ENCODE measurements at places on chromosomes 5 and 9.

DNA sequence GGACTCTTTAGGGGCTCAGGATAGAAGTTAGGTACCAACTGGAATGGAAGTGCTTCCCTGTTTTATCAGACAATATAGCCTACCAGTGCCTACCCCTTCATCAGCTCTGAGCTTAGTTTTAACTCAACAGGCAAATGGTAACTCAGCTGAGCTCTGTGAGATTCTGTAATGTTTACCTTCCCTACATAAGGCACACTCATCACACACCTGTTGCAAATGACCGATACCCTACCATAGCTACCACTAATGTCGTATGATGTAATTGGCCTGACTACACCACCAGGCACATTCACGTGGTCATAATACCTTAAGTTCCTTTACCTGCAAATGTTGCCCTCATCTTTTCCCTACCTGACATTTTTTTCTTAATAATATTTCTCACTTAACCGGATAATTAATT is 254.8 kb downstream of the ADGRV1 start:
- DNase-seq = no peak

GRCh38 chr9:23492126-23493002 is 333.7 kb downstream of the ELAVL2 start:
- DNase-seq = peak; percentile 13

DNA sequence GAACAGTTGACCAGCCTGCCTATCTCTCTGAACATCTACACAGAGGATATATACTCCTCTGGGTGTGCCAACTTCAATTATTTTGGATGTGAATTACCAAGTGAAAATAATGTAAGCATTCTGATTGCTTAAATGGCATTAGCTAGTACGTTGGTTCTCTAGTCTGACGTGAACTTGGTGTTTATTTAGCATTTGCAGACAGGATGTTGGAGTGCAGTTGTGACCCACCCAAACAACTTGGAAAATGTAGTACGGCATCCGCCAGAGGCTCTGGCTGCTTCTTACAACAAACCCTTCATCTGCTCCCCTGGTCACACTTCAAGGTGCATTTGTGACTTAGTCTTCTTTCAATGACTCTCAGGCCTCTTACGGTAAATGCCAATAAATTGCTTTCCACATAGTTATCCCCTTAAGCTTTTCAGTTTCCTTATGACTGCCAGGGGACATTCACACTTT is 616.6 kb downstream of the PDE4D start:
- DNase-seq = no peak

- no peak for DNase-seq
These were observed 50.0 kb upstream of the RAI14 start for GRCh38 chr5:34606101-34606500.

GRCh38 chr9:3862561-3862960 is 336.8 kb upstream of the RFX3 start:
- DNase-seq = no peak

GRCh38 chr9:125150349-125151245 is 7.3 kb upstream of the SCAI start:
- DNase-seq = no peak

DNA sequence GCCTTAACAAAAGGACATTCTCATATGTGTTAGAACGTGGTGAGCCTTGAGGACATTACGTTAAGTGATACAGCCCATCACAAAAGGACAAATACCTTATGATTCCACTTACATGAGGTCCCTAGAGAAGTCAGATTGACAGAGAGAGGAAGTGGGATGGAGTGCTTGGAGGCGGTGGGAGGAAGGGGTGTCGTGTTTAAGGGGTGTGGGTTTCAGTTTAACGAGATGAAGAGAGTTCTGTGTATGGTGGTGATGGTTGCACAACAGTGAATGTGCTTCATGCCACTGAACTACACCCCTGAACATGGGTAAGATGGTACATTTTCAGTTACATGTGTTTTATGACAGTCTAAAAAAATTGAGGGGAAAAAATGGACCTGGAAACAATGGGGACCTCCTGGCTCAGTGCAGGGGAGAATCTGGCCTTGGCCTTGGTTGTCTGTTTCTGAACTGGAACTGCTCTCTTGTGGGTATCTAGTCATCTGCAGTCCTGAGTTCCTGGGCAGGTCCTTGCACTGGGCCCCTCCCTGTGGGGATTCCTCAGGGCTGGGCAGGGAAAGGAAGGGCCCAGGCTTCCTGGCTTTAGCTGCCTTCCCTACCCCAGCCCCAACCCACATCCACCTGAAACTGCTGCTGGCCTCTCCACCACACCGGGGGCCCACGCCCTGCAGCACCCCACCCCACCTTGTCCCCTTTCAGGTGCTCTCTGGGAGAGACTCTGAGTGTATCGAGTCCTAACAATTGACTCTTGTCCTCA is 17.8 kb downstream of the LRRC8A start:
- no peak for DNase-seq

- no peak for DNase-seq
These were observed 41.0 kb upstream of the EGFL7 start for GRCh38 chr9:136621734-136622093.

- no peak for DNase-seq
These were observed at the start of gene CCDC152 for GRCh38 chr5:42756606-42757601. Gene CCDC152 (plus strand): TSS chr5:42756818. CDS start chr5:42759122, 2,304 bp downstream.

GRCh38 chr5:158739951-158740757 is 359.6 kb downstream of the EBF1 start:
- no peak for DNase-seq

DNA sequence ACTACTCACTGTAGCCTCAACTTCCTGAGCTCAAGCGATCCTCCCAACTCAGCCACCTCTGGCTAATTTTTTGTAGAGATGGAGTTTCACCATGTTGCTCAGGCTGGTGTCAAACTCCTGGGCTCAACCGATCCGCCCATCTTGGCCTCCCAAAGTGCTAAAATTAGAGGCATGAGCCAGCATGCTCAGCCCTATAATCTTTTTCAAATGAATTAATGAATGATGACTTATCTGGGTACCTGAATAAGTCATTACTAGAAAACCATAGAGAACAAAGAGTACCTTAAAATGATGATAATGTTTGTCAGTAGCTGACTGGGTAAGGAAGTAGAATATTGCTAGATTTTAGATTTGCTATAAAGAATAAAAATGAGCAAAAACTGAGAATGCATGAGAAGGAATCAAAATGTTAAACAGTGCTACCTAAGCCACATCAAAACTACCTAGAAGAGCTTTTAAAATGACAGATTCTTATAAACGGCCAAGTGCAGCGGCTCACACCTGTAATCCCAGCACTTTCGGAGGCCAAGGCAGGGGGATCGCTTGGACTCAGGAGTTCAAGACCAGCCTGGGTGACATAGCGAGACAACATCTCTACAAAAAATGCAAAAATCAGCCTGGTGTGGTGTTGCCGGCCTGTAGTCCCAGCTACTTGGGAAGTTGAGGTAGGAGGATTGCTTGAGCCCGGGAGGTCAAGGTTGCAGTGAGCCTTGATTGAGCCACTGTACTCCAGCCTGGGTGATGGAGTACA is 13.6 kb downstream of the FNBP1 start:
- no peak for DNase-seq

DNA sequence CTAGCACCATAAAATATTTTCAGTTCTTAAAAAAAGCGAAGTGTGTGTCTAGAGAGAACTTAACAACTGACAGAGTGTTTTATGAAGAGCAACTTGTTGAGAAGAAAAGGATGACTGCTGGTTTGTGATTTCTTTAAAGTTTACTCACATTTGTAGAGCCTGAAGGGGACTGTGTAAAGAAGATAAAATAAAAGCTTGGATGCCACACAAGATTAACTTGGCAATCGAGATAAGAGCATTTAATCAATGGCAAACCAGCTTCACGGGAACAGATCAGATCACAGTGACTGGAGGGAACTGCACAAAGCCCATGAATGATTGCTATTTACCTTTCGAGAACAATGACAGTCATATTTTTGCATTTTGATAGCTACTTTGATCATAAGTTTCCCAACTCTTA is 2013.1 kb upstream of the CDH9 start:
- DNase-seq = no peak
